HCT116 (cell line): ENCODE measurements at places on chromosomes 3 and 15. TPM values are rescaled to one million over a fixed set of nuclear protein-coding genes. Genes with fewer than 3 reads are reported as not detected.

DNA sequence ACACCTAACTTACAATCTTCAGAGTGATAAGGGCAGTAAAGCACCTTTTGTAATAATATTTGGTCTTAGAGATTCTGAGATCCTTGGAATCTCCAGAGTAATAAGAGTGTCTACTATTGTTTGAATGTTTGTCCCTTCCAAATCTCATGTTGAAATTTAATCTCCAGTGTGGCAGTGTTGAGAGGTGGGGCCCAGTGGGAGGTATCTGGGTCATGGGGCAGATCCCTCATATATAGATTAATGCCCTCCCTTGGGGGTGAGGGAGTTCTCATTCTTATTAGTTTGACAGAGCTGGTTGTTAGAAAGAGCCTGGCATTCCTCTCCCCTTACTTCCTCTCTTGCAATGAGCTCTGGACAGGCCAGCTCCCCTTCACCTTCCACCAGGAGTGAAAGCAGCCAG, 16.0 kb downstream of the DZIP1L start:
- DNase-seq: no peak

DNA sequence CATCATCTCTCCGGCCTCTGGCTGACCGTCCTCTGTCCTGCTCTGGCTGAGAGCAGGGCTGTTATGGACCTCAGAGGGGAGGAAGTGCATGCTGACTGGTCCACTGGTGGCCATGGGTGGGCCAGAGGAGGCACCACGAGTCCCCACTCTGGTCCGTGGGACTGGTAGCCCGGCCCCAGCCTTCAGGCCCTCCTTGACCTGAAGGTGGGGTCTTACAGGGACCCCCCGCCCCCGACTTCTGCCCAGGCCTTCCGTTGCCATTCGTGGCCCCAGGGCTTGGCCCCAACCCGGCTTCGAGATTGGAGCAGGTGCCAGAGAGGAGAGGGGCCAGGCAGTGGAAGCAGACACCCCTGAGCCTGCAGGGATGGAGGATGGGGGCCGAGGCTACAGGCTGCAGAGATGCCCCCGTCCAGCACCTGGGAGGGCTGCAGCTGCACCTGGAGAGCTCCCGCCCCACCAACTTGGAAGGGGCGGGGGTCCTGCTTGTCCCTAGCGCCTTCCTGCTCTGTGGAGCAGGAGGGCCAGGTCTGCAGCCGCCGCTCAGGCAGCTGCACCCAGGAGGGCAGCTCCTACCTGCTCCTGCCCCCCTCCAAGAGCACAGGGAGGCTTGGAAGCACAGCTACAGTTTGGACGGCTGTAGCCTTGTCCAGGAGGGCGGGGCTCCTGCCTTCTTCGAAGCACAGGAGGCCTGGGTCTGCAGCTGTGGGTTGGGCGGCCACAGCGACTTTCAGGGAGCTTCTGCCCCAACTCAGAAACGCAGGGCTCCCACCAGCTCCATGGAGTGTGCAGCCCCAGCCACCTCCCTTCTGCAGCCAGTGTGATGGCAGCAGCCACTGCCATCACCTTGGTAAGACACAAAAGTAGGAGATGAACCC, 142.5 kb downstream of the KLF13 start:
- DNase-seq: no peak

DNA sequence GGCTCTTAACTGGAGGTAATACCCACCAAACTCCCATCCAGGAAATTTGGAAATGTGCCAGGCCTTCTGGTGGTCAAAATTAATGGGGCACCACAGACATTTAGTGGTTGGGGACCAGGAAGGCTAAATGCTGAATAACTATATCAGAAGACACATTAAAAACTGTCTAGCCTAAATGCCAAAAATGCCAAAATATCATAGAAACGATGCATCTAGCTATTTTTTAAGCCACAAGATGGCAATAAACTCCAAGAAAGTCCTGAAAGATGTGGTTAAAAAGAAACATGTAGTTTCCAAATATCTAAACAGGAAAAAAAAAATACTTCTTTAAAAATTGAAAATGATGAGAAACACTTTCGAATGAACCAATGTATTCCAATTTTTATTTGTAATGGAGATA, 19.9 kb downstream of the CCDC14 start:
- no peak for DNase-seq

DNA sequence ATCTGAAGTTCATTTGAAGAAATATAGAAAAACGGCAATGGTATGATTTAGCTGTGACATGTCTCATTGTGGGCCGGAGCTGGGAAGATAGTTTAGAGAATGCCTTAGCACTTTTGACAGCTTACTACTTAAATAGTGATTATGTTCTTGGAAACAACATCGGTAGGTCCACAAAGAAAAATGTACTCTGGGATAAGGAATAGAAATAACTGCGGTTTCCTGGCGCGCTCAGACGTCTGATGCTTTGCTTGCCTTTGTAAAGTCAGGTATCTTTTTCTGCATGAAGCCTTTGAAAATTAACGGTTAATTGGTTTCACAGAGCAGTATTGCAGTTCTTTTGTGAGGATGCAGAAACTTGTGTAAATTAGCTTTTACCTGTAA, 1.4 kb downstream of the USP3 start:
- DNase-seq: no peak

DNA sequence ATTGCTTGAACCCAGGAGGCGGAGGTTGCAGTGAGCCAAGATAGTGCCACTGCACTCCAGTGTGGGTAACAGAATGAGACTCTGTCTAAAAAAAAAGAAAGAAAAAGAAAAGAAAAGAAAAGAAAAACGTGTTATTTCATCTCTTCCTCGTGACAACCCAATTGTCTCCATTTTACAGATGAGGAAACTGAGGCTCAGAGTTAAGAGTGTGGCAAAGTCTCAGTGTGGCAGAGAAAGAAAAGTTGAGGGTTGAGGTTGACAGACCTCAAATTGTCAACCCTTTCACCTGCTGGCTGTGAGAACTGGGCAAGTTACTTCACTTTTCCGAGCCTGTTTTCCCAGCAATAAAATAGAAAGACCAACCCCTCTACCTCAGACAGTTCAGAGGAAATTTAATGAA, 59.6 kb downstream of the TM4SF4 start:
- DNase-seq: no peak

DNA sequence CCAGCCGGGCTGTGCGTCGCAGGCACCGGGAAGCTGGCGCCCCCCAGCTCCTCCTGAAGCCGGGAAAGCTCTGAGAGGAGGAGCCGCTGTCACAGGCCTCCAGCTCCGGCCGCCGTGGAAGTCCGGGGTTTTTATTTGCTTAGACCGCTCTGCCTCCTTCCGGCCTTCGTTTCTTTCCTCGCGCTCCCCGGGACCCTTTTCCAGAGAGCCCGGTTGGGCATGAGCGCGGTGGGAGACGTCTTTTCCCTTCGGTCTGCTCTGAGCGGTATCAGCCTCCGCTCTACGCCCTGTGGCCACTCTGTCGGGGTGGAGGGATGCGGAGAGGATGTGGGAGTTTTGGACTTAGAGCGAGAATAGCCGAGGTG, 559 bp downstream of the SENP5 start:
- DNase-seq: no peak

DNA sequence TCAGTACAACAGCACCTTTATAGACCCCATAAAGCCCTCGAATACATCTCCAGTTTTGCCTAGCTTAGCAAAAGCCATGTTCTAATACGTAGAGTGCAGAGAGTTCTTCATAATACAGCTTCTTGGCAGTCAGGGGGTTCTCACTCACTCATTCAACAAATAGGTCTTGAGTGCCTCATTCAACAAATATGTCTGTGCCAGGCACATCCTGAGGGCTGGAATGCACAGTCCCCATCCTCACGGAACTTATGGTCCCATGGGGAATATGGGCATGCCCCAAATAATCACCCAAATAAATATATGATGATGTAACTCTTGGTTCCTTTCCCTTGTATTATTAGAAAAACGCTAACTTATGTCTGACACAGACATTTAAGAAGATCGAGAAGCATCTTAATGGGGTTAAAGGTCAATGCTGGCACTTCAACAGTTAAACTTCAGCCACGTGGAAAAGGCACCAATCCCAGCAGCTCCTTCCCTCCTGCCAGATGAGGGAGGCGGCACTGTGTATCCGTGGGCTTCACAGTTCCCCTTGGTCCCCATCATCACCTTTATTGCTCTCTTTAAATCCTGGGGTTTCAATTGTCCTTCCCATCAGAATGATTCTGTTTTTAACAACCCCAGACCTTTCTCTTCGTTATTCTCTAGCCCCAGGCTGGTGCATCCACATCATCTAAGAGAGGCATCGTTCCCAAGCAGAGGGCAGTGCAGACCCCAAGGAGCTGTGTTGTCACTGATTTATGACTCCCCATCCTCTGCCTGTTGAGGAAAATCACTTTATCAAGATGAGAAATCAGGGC, 18.9 kb upstream of the SEMA5B start:
- DNase-seq: no peak

- no peak for DNase-seq
These were observed 44.6 kb downstream of the SNRK start for GRCh38 chr3:43330981-43331380.

- peak; percentile 10 for DNase-seq
These were observed 3.0 kb downstream of the PLA1A start for GRCh38 chr3:119600732-119601131.

GRCh38 chr3:69925506-69925905, 74.0 kb upstream of the SAMMSON start:
- no peak for DNase-seq

GRCh38 chr3:64687086-64687780, 567 bp downstream of the ADAMTS9 start:
- DNase-seq: no peak

- DNase-seq: no peak
These were observed 6.0 kb upstream of the SLC6A1 start for GRCh38 chr3:10986592-10986991.

DNA sequence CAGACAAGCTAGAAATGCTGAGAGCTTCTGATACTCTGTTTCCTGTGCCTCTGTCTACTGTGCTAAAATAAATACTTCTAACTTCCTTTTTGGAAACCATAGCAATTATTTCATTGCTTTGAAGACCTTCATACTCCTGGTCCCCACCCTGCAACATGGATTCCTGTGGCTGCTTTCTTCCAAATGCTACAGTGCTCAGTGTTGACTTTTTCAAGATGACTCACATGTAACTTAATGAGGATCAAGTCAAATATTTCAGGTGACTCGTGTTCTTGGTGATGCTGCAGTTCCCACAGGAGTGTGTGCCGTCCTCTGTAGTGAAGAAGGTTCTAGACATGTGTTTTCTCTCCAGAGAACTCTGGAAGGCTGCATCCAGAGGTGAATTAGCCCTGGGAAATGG, 288.6 kb downstream of the CLSTN2 start:
- no peak for DNase-seq

GRCh38 chr15:59180945-59181600, 25.6 kb upstream of the LDHAL6B start:
- DNase-seq: no peak

GRCh38 chr3:71564361-71564760, 19.2 kb downstream of the FOXP1 start:
- DNase-seq: no peak

DNA sequence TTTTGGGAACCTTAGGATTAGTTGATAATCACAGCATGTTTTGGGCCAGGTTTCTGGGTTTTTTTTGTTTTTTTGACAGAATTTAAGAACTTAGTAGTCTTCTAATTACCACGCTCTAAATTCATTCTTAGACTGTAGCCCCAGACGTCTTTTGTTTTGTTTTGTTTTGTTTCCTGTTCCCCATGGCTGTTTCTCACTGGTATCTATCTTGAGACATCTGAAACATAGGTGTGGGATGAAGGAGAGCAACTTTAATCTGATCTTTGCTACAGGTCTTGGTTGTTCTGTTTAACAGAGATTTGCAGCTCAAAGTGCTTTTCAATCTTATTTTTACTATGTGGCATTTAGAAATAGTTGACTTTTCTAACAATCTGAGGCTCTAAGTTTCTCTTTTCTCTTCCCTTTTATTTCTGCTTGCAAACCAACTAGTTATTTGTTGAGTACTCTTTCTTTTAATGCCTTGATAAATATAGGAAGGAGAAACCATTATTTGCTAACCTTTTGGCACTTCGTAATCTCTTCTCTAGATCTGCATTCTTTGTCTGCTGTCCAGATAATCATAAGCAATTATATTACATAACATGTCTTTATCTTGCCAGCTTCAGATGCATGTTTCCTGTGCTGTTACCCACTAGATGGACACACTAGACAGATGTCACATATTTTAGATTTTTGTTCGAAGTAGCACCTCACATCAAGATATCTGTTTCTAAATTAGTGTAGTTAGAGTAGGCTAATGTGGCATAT, 40.9 kb downstream of the FBXL2 start:
- DNase-seq: no peak

DNA sequence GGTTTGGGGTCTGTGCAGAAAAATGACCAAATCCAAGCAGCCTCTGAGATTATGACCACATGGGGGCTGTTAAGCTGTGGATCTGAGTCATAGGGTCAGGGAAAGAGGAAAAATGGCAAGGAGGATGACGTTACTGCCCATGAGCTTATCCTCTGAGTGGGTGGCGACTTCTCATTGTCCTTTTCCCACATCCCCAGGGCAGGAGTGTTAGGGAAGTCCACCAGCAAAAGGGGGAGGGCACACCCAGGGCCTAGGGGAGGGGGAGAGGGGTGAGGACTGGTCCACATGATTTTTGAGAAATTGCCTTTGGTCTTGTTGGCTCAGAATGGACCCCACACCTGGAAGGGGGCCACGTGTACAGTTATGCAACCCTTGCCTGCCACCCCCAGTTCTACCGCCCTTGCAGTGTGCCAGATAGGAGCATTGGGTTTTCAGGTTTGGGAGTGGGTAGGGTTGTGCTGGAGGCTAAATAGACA, 2.6 kb downstream of the CD276 start:
- no peak for DNase-seq

- DNase-seq: peak; percentile 24
These were observed 15.0 kb downstream of the PTH1R start for GRCh38 chr3:46892285-46893145.

GRCh38 chr15:63407612-63408011, 26.0 kb upstream of the CA12 start:
- DNase-seq: no peak

- DNase-seq: no peak
These were observed 84.5 kb upstream of the GALNT15 start for GRCh38 chr3:16090024-16090423.

DNA sequence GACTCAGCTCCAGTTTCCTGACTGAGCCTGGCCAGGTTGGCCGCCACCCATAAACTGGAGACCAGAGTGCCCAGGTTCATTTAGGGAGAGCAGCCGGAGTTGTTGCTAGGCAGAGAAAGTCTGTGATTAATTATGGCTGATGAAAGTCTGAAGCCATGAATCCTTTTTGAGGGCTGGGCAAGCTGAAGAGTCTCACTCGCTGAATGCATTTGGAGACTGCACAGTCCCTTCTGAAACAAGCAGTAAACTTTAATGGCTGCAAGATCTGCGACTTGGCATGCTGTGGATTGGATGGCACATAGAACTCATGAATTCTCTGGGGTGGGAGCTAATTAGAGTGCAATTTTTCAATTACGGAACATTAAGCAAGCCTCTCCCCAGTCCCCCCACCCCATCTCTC, 282.1 kb downstream of the RPLP1 start:
- no peak for DNase-seq

GRCh38 chr3:50383750-50384149, 24.4 kb upstream of the TMEM115 start:
- no peak for DNase-seq

The MYLK gene
- 3.8 TPM for total RNA-seq

The PPP2R3A gene
- total RNA-seq: 6.1 TPM

The ASB14 gene
- total RNA-seq: not detected

The PATL2 gene
- 1.2 TPM for total RNA-seq

The WDR76 gene
- total RNA-seq: 33.0 TPM

The EPHB1 gene
- 0.86 TPM for total RNA-seq

The CSTA gene
- 11.0 TPM for total RNA-seq

The TICRR gene
- total RNA-seq: 24.8 TPM

The CHRD gene
- total RNA-seq: 8.0 TPM

The GOLGA6L22 gene
- not detected for total RNA-seq

The CMSS1 gene
- 64.1 TPM for total RNA-seq

The SUSD5 gene
- total RNA-seq: not detected

The CRBN gene
- 29.1 TPM for total RNA-seq

The CPEB1 gene
- total RNA-seq: not detected

The CLDN18 gene
- 0.17 TPM for total RNA-seq

The CD200R1 gene
- total RNA-seq: not detected
